ENCODE measurements at places on chromosomes 13 and 19.

GRCh38 chr19:18783958-18784785 is 6.9 kb downstream of the COMP start:
- no peak for DNase-seq

DNA sequence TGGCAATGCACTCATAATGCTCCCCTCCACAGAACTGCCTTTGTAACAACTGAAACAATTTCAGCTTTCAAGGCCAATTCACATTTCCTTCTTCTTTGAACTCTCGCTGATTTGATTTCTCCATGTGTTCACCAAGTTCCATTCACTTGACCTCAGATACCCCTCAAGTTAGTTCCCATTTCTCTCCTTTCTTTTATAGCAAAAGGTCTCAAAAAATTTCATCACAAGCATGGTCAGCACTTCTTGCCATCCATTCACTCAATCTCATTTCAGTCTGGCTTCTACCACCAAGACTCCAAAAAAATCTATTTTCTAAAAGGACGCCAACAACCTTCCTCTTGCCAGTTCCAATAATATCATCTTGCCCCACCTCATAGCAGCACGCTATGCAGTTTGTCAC is 135.7 kb downstream of the DIAPH3 start:
- DNase-seq: no peak

DNA sequence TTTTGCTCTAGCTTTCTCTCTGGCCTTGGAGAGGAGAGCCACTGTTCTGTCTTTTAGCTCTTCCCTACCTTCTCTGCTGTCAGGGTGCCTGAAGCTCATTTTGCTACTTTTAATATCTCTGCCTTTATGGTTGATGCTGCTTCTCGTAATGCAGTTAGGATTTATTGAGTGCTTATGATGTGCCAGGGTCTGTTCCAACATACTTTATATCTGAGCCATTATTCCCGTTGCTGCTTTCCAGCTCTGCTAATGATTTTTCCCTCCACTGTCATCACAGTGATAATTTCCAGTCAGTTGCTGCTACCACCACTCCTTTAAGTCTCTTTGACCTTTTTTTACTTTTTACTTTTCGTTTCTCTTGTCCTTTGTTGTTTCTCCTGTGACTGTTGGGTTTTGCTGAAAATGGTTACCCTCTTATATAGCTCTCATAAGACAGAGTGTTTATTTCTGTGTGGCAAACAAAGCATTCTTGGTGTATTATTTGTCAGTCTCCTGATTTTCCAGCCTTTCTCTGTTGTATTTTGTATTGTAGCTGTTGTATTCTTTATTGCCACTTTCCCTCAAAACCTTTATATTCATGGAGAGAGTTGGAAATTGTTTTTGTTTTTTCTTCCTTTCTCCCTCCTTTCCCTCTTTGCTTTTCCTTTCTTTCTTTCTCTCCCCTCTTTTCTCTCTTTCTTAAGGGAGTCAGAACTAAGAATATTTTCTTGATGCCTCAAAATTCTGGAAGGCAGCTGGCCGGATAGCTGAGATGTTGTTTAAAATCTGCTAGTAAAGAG is 37.4 kb downstream of the COG6 start:
- no peak for DNase-seq

GRCh38 chr13:45194081-45194939 is 6.5 kb downstream of the KCTD4 start:
- no peak for DNase-seq

DNA sequence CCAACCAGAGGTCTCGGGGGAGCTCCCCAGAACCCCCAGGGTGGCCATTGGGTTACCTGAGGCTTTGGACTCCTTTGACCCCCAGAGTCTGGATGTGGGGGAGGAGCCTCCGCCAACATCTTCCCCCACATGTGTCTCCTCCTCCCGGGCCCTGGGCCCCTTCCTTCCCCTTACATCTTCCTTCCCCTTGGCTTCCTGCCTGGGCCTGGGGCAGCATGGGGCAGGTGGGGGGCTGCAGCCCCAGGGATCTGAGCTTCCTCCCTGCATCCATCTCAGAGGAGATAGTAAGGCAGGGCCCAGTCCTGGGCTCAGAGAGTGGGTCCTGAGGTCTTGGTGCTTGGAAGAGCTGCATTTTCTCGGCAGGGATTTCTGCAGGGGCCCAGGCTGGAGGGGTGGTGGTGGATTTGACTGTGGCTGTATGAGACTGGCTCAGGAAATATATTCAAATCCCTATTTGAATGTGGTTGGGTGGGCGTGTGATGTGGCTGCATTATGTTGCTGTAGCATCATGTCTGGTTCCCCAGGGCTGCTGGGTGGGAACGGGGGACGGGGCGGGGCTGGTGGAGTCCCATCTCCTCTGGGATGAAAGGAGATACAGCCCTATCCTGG is 919 bp downstream of the VAV1 start:
- DNase-seq: no peak

DNA sequence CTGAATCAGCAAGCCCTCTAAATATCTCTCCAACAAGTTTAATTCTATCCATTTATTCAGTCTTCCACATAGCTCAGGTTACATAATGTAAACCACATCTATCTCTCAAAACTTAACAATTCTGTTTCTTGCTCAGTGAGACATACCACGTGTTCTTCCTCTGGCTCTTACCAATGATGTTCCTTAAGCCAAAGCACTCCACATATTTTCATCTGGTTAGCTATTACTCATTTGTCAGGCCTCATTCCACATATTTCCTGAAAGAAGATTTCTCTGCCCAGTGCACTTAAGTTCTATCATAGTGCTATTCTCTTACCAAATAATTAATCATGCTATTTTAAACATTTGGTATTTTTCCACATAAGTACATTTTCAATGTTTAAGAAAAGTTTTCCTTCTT is 403.3 kb upstream of the ATXN8OS start:
- no peak for DNase-seq

DNA sequence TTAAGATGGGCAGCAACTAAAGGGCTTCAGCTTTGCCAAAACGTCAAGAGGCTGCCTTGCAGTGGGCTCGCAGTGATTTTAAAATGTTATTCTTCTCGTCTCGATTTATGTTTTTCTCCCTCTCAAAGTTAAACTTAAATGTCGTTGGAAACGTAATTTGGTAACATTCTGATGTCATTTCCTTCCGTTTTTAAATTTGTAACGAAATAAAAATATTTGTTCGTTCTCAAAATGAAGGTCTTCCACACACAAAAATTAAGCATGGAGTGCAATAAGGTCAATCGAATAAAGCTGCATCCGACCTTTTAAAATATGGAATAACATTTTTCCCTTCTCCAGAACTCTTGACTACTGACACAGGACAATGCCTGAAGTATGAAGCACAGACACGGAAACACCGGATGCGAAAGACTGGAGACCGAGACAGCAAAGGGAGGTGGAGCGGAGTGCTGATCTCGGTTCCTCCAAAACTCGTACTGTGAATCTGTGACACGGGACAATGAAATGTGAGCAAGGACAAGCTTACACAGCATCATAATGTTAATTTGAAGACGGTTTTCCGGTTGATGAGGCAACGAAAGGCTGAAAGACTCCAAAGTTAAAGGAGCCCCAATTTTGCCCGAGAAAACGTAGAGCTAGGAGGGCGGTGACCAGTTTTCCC is 850 bp downstream of the MTMR6 start:
- no peak for DNase-seq

- DNase-seq: no peak
Observed at GRCh38 chr13:42836930-42837690, 55.7 kb downstream of the FAM216B start.

DNA sequence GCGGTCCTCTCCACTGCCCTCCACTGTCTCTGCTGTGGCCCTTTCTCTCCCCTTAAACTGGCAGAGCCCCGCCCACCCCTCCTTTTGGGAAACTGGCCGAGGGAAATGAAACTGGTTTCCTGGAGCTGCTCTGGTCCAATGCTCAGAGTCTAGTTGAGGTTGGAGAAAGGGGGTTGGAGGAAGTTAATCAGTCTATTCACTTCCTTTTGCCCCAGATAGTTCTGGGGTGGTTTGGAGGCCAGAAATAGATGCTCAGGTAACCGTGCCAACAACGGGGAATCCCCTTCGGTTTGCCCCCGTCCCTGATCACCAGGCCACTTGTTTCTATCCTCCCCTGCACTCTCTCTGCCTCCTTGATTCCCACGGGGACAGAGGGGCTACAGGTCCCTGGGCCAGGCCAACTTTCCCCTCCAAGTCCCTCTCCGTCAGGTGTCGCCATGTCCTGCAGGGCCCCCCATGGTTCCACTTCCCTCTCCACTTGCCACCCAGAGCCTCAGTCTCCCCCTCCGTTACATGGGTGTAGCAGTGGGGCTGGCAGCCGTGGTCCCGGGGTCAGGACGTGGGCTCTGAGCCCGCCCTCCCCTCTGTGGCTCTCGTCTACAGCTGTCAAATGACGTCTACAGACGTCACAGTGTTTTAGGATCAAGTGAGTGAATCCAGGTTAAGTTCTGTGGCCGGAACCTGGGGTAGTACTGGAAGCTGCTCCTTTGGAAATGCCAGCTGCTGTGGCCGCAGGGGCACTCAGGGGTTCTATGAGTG is at the start of gene IL4I1:
IL4I1 (minus strand) TSS at position 25 of the 759 bp plus-strand sequence. CDS start 727 bp downstream, outside the sequence.
- DNase-seq: no peak

- no peak for DNase-seq
Observed at GRCh38 chr19:16205205-16206045, 7.7 kb downstream of the AP1M1 start.

DNA sequence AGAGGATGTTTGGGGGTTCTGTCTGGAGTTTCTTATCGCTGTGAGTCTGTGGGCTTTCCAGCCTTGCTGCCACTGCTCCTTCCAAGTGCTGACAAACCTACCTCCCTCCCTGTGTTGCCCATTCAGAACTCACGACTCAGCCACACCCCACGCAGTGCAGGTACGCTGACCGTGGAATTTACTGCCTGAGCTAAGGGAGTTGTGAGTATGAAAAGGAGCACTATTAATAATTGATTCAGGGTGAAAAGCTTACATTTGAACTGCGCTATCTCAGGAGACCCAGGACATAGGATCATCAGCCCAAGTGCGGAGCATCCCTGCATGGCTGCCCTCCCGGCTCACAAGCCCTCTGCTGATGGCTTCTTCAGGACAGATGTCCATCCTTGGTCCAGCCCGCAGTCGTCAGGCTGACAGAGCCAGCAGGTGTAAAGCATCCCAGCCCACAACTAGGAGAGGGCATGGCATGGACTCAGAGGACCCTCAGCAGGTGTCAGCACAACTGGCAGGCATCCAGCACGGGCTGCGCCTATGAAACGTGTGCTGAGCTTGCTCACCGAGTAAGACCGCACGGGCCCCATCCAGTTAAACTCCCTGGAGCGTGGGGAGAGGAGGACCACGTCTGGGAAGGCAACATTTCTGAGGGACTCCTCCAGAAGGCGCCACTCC is 244.0 kb downstream of the COL4A1 start:
- no peak for DNase-seq

GRCh38 chr13:110432522-110432921 is 125.4 kb downstream of the COL4A2 start:
- DNase-seq: no peak

GRCh38 chr13:76783798-76784197 is 102.4 kb downstream of the KCTD12 start:
- DNase-seq: peak; percentile 71

DNA sequence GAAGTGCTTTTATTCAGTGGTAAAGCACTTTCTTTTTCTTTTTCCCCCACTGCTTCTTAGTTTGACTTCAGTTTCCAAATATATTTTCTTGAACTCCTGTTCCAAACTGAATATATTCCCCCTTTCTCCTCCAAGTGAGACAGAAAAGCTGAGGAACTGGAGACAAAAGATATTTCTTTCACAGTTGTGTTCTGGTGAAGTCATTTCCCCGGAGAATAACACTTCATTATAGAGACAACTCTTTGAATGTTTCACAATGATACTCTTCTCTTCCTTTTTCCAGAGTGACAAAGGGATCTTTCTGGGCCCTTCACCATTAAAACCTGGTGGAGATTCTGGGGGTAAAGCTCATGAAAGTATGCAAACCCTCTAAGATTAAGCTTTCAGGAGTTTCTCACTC is 860.8 kb upstream of the SLITRK5 start:
- DNase-seq: no peak

DNA sequence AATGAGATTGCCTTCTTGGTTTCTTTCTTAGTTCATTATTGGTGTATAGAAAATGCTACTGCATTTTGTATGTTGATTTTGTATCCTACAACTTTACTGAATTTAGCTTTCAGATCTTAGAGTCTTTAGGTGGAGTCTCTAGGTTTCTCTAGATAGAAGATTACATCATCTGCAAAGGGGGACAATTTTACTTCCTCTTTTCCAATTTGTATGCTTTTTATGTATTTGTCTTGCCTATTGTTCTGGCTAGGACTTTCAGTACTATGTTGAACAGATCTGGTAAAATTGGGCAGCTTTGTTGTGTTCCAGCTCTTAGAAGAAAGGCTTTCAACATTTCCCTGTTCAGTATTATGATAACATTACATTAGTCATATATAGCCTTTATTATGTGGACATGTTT is 101.0 kb upstream of the SPRY2 start:
- DNase-seq: no peak

DNA sequence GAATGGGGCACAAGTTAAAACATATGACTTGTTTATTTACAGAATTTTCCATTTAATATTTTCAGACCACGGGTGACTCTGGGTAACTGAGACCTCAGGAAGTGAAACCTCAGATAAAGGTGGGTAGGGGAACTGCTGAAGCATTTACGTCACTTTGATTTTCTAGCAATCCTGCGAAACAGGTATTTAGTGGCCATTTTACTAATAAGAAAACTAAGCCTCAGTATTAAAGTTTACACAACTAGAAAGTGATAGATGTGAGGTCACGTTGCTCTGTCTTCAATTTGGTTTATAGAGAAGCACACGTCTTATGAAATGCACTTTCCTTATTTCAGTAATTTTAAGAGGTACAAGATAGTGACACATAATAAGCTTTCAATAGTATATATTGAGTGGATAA is 402.8 kb downstream of the FGF9 start:
- no peak for DNase-seq

DNA sequence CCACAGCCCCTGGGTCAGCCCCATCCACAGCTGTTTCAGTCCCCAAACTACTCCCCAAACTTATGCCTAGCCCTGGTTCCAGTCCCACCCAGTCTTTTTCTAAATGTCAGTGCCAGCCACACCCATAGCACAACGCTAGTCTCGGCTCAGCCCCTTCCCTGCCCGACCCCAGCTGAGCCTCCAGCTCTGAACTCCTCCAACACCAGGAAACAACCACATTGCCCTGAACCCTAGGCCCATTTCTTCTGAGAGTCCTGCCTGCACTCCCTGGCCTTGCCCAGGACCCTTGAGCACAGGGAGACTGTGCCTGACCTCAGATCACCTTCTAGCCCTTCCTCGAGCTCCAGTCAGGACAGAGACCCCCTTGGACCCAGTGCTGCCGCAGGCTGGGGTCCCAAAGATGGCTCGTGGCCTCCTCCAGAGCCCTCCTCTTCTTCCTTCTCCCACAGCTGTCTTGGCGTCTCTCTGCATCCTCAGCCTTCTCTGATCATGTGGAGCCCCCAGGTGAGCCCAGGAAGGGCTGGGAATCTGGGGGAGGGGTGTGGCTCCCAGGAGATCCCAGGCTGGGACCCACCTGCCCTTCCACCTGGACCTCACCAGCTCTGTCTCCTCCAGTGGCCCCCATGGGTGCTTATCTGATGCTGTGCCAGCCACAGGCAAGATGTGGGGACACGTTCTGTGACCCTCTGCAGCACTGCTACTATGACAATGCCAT is 33.0 kb upstream of the IGFL1 start:
- DNase-seq: no peak

Data from cerebellar nuclear complex (tissue), 1 donor.